Osteocyte (in vitro differentiated cells): ENCODE measurements at places on chromosomes 6 and 20. TPM values are rescaled to one million over a fixed set of nuclear protein-coding genes. Genes with fewer than 3 reads are reported as not detected.
A peak's percentile ranks its signal among the peaks of the same experiment; 100 is the strongest.

ARFGEF3 gene
- 0.05 and 0.08 TPM in 2 replicates for total RNA-seq

LATS1 gene
- total RNA-seq = 33.8 and 33.9 TPM in 2 replicates

DNA sequence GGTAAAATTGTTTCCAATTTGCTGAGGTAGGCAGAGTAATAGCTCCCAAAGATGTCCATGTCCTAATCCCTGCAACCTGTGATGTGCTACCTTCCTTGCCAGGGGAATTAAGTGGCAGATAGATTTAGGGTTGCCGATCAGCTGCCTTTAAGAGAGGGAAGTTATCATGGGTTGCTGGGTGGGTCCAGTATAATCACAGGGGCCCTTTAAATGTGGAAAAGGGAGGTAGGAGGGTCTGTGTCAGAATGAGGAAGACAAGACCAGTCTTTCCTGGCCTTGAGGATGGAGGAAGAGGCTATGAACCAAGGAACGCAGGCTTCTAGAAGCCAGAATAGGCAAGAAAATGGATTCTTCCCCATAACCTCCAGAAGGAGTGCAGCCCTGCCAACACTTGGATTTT, 50.7 kb downstream of the CTCFL start:
- H3K27ac ChIP-seq = no peak overlapping the region
- H3K4me3 ChIP-seq = no peak overlapping the region
- no peak for DNase-seq
- peaks cover 9% of the 10 kb centered on the region for H3K4me1 ChIP-seq

JARID2 gene
- 12.2 and 12.5 TPM in 2 replicates for total RNA-seq

DNA sequence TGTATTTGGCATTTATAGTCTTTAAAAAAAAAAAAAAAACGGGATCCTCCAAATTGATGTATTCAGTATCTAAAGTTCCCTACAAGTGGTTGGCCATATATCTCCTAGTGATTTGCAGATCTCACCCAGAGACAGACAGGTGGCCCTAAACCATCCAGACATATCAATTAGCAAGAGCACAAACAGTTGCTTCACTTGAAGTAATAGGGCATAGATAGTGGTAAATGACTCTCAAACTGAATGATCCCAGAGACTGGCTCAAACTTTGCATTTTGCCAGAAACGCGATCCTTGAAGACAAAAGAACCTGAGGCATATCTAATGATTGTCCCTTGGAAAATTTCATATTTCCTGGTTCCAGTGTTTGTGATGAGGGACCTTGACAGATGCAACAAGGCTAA, 54.6 kb downstream of the HMGCLL1 start:
- no peak overlapping the region for H3K4me3 ChIP-seq
- no peak overlapping the region for H3K27ac ChIP-seq
- no peaks in the 10 kb centered on the region for H3K36me3 ChIP-seq
- H3K4me1 ChIP-seq = no peaks in the 10 kb centered on the region
- no peaks in the 10 kb centered on the region for H3K27me3 ChIP-seq

GRCh38 chr6:27836141-27836782, 75.9 kb downstream of the OR2B2 start:
- no peak overlapping the region for H3K4me3 ChIP-seq
- H3K36me3 ChIP-seq = peaks cover 7% of the 10 kb centered on the region
- no peaks in the 10 kb centered on the region for H3K27me3 ChIP-seq
- DNase-seq = no peak

DNA sequence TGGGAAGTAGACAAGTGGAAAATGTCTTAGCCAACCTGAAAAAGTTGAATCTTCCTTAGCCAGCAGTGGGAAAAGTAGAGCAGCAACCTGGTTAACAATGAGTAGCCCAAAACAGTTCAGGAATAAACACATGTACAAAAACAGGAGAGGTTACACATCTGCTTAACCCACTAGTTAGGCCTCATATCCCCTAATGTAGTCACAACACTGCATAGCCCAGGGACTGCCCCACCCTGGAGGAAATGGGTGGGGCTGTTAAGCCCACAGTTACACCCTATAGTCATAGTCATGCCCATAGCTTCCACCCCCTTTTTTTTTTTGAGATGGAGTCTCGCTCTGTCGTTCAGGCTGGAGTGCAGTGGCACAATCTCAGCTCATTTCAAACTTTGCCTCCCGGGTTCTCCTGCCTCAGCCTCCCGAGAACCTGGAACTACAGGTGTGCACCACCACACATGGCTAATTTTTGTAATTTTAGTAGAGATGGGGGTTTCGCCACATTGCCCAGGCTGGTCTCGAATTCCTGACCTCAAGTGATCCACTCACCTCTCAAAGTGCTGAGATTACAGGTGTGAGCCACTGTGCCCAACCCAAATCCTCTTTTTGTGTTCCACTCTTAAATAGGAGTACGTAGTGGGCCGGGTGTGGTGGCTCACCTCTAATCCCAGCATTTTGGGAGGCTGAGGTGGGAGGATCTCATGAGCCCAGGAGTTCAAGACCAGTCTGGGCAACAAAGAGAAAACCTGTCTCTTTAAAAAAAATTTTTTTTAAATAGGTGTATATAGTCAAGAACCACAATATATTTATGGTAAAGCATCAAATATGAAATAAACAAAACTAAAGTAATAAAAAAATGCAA, 24.5 kb downstream of the ILRUN start:
- DNase-seq = no peak
- peaks cover 4% of the 10 kb centered on the region for H3K36me3 ChIP-seq
- H3K4me3 ChIP-seq = no peak overlapping the region
- peaks cover 34% of the 10 kb centered on the region for H3K4me1 ChIP-seq

DNA sequence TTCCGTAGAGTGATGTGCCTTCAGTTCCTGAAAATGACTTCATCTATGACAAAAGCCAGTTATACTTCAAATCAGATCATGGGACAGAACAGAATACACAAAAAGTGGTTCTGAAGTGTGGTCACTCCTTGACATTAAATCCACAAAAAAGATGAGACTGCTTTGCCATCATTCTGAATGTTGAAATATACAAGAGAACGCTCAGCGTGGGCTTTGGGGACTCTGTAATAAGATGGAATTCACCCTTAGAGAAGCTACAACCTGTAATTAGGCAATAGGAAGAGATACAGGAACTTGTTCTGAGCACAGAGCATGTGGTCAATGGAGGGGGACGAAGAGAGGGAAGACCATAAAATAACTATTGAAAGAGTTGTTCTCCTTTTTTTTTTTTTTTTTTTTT, 184.3 kb downstream of the CARMIL1 start:
- DNase-seq = no peak
- no peak overlapping the region for H3K27ac ChIP-seq
- peaks cover 4% of the 10 kb centered on the region for H3K36me3 ChIP-seq
- no peaks in the 10 kb centered on the region for H3K27me3 ChIP-seq

DNA sequence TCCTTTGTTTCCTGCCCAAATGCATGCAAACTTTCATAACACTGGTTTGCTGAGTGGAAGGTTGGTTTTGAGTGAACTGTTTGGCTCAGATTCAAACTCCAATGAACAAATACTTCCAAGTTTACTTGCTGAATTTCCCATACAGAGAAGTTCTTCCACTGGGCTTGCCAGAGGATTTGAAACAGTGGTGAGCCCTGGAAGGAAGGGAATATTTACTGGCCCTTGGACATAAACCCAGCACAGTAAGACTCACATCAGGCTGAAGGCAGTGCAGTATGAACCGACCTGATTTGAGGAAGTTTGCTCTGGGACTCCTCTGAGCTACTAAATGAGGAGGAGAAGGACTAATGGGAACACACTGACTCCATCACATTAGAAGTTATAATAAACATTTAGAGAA, 3.8 kb downstream of the TRAF3IP2 start:
- H3K36me3 ChIP-seq = peaks cover 6% of the 10 kb centered on the region
- peak overlapping the region; percentile 80 for H3K4me3 ChIP-seq
- DNase-seq = no peak
- peak overlapping the region; percentile 96 for H3K27ac ChIP-seq
- H3K4me1 ChIP-seq = peaks cover 77% of the 10 kb centered on the region
- no peaks in the 10 kb centered on the region for H3K27me3 ChIP-seq

SLC22A2 gene
- not detected in 2 replicates for total RNA-seq

ERVFRD-1 gene
- not detected in 2 replicates for total RNA-seq

GRCh38 chr20:61571221-61571620, 319.2 kb downstream of the CDH4 start:
- DNase-seq = no peak
- no peaks in the 10 kb centered on the region for H3K27me3 ChIP-seq
- no peaks in the 10 kb centered on the region for H3K4me1 ChIP-seq
- no peak overlapping the region for H3K27ac ChIP-seq
- H3K36me3 ChIP-seq = no peaks in the 10 kb centered on the region
- no peak overlapping the region for H3K4me3 ChIP-seq

HLA-F gene
- 11.4 and 12.5 TPM in 2 replicates for total RNA-seq

ZFP57 gene
- not detected in 2 replicates for total RNA-seq

- peaks cover 8% of the 10 kb centered on the region for H3K36me3 ChIP-seq
- peaks cover 90% of the 10 kb centered on the region for H3K4me1 ChIP-seq
- no peak for DNase-seq
- H3K4me3 ChIP-seq = no peak overlapping the region
- H3K27ac ChIP-seq = peak overlapping the region; percentile 5
These were observed 232.3 kb downstream of the COL12A1 start for GRCh38 chr6:74973591-74973990.

GRCh38 chr6:42366011-42366705, 85.6 kb downstream of the TRERF1 start:
- H3K27me3 ChIP-seq = no peaks in the 10 kb centered on the region
- peaks cover 9% of the 10 kb centered on the region for H3K4me1 ChIP-seq
- peaks cover 6% of the 10 kb centered on the region for H3K36me3 ChIP-seq
- no peak for DNase-seq
- no peak overlapping the region for H3K27ac ChIP-seq

CAPN11 gene
- not detected in 2 replicates for total RNA-seq

DZANK1 gene
- total RNA-seq = 1.9 and 2.4 TPM in 2 replicates

DNA sequence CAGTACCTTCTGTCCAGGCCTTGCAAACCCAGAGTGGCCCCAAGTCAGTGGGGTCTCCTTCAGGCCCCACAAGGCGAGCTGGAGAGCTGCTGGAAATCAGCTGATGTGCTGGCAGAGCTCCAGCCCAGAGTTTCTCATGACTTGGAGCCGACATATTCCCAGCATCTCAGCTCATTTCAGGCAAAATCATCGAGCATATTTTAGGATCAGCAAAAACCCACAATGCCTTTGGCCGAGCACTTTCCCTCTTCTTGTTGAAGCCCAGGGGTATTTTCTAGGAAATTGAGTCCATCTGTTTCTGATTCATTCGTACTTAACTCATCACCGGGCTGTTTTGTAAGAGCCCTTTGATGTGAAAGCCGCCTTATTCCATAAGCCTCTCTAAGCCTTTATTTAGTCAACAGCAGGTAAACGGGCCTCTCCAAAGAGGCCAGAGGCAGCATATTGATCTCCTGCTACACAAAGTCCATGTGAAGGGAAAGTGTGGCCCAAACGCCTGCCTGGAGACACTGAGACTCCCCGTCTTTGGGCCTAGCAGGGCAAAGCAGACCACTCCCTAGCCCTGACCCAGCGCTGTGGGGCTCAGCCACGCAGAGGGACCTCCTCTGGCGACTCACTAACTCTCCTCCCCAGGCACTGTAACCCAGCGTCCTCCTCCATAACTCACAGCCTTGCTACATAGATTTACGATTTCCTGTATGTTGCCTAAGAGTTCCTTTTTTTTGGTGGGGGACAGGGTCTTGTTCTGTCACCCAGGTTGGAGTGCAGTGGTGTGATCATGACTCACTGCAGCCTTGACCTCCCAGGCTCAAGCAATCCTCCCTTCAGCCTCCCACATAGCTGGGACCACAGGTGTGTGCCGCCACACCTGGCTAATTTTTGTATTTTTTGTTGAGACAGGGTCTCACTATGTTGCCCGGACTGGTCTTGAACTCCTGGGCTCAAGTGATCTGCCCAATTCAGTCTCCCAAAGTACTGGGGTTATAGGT, 12.1 kb upstream of the C20orf203 start:
- no peaks in the 10 kb centered on the region for H3K36me3 ChIP-seq
- peak overlapping the region; percentile 78 for H3K27ac ChIP-seq
- H3K27me3 ChIP-seq = no peaks in the 10 kb centered on the region
- H3K4me3 ChIP-seq = no peak overlapping the region
- H3K4me1 ChIP-seq = peaks cover 29% of the 10 kb centered on the region

- H3K4me1 ChIP-seq = peaks cover 4% of the 10 kb centered on the region
- no peaks in the 10 kb centered on the region for H3K36me3 ChIP-seq
- DNase-seq = no peak
- H3K27ac ChIP-seq = no peak overlapping the region
- no peak overlapping the region for H3K4me3 ChIP-seq
These were observed 184.9 kb upstream of the SNX9 start for GRCh38 chr6:157637941-157638662.

- H3K27ac ChIP-seq = no peak overlapping the region
- no peak overlapping the region for H3K4me3 ChIP-seq
- H3K36me3 ChIP-seq = no peaks in the 10 kb centered on the region
These were observed 48.9 kb downstream of the ALDH5A1 start for GRCh38 chr6:24543683-24544082.

CD24 gene
- 0.30 and 0.42 TPM in 2 replicates for total RNA-seq

- H3K4me1 ChIP-seq = peaks cover 16% of the 10 kb centered on the region
- no peaks in the 10 kb centered on the region for H3K36me3 ChIP-seq
- no peaks in the 10 kb centered on the region for H3K27me3 ChIP-seq
- H3K27ac ChIP-seq = peak overlapping the region; percentile 86
- peak; percentile 88 for DNase-seq
These were observed 98.5 kb downstream of the TFAP2A start for GRCh38 chr6:10316373-10316721.

EPPIN gene
- total RNA-seq = not detected in 2 replicates

HSPA12B gene
- total RNA-seq = not detected in 2 replicates

NTSR1 gene
- 0.11 and 0.16 TPM in 2 replicates for total RNA-seq

DNA sequence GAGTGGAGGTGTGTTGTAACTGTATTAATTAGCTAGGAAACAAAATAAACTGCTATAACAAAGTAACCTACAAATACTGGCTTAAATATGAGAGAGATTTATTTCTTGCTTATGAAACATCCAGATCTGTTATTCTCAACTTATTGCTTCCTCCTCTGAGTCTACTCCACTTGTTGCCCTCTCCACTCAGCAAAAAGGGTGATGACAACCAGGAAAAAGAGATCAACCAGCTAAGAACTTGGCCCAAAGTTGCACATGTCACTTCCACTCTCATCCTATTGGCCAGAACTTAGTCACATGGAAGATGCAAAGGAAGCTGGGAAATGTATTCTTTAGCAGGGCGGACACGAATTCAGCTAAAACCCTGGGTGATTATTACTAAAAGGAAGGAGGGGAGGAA, 5.2 kb upstream of the TP53RK start:
- H3K4me1 ChIP-seq = peaks cover 5% of the 10 kb centered on the region
- H3K36me3 ChIP-seq = no peaks in the 10 kb centered on the region
- no peaks in the 10 kb centered on the region for H3K27me3 ChIP-seq
- no peak overlapping the region for H3K4me3 ChIP-seq
- DNase-seq = no peak

SCGN gene
- not detected in 2 replicates for total RNA-seq

DNA sequence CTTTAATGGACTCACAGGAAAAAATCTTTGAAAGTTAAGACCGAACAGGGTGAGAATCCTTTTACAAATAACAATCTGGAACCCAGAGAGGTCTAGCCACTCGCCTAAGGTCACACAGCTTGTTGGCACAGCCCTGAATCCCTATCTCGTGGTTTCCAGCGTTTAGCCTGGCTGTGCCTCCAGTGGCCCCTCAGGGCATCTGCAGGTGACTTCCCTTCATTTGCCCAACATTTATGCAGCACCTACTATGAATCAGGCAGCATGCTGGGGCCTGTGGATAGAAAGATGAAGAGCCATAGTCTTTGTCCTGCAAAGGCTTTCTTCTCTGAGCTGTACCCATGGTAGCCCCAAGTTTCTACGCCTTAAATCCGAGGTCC, 2.6 kb upstream of the NR2E1 start:
- peaks cover 2% of the 10 kb centered on the region for H3K36me3 ChIP-seq
- no peak for DNase-seq
- H3K4me1 ChIP-seq = peaks cover 37% of the 10 kb centered on the region

- H3K4me1 ChIP-seq = no peaks in the 10 kb centered on the region
- no peak overlapping the region for H3K4me3 ChIP-seq
- no peaks in the 10 kb centered on the region for H3K36me3 ChIP-seq
- no peak for DNase-seq
- H3K27me3 ChIP-seq = peaks cover 19% of the 10 kb centered on the region
These were observed 71.4 kb upstream of the MYLIP start for GRCh38 chr6:16057446-16057845.
